ENCODE measurements at places on chromosomes 1 and 21. TPM values are rescaled to one million over a fixed set of nuclear protein-coding genes. Genes with fewer than 3 reads are reported as not detected.

Gene GBP3
- total RNA-seq, result 51.9 TPM

DNA sequence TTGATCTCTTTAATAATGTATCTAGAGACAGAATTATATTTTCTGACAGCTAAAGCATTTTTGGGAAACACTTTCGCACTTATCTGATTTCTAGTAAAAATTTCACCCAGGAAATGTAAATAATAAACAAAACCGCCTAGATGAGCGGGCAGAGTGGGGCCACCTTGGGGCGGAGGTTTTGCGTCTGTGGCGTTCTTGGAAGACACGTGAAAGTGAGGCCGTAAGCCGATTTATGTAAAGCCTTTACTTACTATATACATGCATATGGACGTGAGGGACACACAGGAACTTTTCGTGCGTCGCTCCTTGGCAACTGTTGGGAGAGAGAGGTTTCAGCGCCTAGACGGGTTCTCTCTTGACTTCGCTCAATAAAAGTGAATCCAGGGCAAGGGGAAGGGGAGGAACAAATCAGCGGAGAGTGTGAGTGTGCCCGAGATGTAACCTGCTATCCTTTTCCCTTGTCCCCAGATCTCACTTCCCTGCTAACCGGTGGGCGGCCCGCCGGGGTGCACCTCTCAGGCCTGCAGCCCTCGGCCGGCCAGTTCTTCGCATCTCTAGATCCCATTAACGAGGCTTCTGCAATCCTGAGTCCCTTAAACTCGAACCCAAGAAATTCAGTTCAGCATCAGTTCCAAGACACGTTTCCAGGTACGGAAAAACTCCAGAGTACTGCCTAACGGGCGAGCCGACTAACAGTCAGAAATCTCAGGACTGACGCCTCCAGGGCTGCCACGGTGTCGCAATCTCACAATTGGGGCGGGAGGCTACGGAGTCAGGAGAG is 1.7 kb downstream of the HLX start:
- no peak for DNase-seq

Gene NT5C1A
- not detected for total RNA-seq

Gene PTPN22
- 6.6 TPM for total RNA-seq

Gene APOBEC4
- not detected for total RNA-seq

DNA sequence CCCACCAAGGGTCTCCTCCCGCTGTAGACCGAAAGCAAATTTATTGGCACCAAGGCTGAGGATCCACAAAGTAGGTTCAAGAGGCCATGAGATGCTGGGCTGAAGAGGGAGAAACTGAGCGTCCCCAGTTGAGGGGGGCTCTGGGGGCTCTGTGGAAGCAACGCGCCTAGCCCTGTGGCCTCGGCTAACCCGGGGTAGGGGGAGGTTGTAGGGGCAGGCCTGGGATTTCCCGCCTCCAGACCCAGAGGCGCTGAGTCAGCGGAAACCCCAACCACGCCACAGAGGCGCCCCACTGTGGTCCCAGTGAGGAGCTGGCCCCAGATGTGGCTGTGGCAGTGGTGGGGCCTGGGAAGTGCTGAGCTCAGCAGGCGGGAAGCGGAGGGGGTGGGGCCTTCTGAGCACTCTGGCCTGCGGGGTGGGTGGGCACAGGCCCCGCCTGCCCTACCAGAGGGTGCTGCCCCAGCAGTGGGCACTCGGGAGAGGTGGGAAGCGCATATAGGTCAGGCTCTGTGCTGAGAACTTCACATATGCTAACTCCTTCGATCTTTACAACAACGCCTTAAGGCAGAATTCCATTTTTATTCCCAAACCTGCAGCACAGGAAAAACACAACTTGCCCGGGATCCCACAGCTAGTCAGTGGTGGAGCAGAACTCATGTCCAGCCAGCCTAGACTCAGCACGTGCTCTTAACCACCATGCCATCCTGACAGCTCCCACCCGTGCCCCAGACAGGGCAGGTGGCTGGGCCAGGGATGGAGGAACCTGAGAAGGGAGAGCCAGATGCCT is 1.5 kb upstream of the COL16A1 start:
- peak; percentile 30 for DNase-seq

GRCh38 chr1:5944154-5944842 is 47.9 kb downstream of the NPHP4 start:
- DNase-seq, result no peak

Gene HAO2
- not detected for total RNA-seq

Gene LEMD1
- total RNA-seq, result not detected

- DNase-seq, result no peak
Observed at GRCh38 chr1:156126630-156127534, 12.4 kb downstream of the LMNA start.

DNA sequence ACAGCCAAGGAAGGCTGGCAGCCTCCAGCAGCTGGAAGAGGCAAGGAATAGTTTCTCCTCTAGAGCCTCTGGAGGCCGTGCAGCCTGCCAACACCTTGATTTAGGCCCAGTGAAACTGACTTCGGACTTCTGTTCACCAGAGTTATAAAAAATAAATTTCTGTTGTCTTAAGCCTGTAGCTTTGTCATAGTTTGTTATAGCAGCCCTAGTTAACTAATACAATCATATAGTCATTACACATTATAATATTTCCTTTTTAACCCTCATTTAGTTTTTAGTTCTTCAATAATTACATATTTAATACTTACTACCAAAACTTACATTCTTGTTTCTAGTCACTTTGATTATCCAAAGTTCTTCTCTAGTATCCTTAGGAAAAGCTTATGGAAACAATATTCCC is 20.3 kb downstream of the NOS1AP start:
- no peak for DNase-seq

GRCh38 chr21:35051287-35051818 is 2.3 kb upstream of the RUNX1 start:
- DNase-seq, result peak; percentile 57

DNA sequence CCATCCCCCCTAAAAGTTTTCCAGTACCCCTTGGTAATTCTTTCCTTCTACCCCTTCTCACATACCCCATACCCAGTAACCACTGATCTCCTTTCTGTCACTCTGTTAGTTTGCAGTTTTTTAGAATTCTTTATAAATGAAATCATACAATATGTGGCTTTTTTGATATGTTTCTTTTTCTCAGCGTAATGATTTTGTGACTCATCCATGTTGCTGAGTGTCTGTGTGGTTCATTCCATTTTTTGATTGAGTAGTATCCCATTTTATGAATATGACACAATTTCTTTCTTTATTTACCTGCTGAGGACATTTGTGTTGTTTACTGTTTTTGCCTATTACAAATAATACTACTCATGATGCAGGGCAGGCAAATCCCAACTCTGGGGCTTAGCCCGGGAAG is 1605.3 kb downstream of the BRINP3 start:
- no peak for DNase-seq

Gene TMIGD3
- 20.0 TPM for total RNA-seq

- DNase-seq, result no peak
Observed at GRCh38 chr1:209191262-209191634, 392.3 kb upstream of the CAMK1G start.

DNA sequence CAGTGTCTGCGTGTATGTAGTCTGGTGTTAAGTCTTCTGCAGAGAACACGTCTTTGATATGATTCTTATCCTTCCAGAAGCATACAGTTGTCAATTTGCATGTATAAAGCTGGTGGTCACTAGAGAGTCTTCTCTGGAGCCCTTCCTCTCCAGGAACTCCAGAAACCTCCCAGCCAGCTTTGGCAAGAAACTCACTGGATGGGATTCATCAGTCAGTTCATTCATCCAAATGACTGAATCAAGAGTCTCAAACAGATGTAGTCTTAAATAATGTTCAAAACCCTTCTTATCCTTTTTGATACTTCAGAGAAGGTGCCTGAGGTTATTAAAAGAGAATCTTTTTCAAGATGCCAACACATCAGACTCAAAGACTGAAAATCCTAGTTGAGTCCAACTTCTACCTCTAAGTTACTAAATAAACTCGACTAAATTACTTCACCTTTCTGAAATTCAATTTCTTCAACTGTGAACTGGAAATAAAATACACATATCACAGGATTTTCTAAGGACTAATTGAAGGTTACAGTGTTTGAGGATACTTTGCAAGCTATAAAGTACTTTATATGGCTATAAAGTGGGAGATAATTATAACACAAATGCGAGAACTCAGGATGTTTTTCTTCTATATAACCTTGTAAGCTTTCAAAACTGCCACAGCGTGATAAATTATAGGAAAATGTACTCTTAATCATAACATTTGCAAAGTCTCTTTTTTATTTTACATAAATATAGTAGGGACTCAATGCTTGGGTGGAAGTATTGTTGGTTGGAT is 252.4 kb downstream of the FGGY start:
- DNase-seq, result no peak

Gene NSUN4
- 29.3 TPM for total RNA-seq

GRCh38 chr1:35532497-35533223 is 24.5 kb downstream of the KIAA0319L start:
- DNase-seq, result no peak

DNA sequence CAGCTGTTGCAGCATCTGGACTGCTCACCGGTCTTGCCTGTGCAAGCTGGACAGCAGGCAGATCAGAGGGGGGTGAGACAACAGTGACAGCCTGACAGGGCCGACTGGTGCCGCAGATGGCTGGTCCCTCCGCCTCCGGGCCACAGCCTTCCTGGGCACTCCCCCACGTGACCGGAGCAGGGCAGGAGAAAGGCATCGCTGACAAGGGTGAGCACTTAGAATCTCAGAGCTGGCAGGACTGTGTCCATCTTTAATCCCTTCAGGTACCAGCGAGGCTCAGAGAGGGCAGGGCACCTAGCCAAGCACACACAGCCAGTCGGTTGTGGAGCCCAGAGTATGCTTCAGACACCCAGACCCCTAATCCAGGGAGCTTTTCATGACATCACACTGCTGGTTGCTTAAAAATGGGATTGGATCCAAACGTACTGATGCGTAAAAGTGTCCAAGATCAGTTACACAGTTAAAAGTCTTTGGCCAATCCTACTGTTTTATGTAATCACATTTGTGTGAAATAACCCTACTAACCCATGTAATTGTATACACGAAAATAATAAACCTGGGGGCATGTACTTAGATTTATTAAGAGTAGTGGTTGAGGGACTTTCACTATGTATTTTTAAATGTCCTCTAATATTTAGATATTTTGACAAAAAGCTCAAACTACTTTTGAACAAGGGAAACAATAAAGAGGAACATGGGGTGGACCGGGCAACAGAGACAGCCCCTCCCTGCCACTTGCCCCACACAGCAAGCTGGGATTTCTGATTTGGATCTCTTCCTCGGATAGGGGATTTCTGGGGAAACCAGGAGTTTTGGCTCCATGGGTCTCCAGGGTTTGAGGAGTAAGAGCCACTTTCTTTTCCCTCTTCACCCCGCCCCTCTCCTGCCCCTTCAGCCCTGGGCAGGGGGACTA is 758 bp upstream of the CNTN2 start:
- DNase-seq, result no peak

DNA sequence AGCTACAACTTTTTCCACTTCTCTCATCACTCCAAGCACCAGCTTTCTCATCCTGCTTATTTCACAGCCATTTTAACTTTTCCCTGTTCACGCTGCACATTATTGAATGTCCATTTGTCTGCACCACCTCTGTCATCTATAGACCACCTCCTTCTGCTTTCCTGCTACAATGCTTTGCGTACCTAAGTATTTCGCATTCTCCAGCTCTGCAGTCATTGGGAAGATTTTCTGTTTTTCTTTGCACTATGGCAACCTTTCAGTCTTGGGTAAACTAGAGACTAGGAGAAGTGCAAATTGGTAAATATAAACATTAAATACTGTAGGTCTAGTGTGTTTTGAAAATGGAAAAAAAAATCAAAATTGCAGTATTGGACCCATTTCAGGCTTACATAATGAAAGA is 835 bp downstream of the CCDC30 start:
- DNase-seq, result no peak

DNA sequence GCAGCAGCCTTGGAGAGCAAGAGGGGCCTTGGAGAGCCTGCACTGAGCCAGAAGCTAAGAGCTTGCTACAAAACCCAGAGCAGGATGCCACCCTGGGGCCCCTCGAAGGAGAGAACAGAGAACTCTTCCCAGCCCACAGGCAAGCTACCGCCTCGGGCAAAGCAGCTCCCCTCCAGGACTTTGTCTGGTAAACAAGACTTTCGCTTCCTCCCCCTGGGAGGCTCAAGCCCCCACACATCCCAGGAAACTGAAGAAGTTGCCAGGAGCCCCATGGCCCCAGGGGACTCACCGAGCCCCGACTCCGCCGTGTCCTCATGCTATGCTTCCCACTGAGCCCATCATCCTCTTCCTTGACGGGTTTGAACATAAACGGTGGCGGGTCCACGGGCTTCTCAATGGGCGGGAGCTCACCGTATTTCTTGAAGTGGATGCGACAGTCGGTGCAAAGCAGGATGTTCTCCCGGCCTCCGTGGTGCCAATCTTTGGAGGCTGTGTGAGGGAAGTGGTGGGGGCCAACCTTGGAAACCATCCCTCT is 45.9 kb downstream of the SLC45A1 start:
- DNase-seq, result no peak

- DNase-seq, result no peak
Observed at GRCh38 chr1:65476327-65476726, 55.9 kb downstream of the LEPR start.

Gene TMPRSS15
- total RNA-seq, result not detected

DNA sequence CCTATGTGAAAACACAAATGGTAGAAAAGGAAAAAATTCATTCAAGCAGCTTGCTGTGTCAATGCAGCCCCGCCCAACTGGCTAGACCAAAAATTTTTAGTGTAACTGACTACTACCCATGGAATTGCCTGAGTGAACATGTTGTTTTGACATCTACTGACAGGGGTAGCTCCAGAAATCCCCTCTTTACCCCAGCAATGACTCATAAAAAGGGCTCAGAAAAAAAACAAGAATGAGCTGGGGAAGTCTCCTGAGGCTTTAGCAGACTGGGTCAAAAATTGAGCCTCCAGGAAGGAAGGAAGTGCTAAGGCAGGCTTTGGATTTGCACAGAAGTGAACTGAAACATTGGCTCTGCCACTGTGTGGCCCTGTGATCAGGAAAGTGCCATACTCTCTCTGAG is 24.4 kb upstream of the FGGY start:
- DNase-seq, result no peak

- DNase-seq, result no peak
Observed at GRCh38 chr1:27821761-27822315, 8.7 kb upstream of the PPP1R8 start.

GRCh38 chr21:35603494-35603893 is 456.8 kb downstream of the SETD4 start:
- no peak for DNase-seq

GRCh38 chr1:79364896-79365295 is 358.4 kb upstream of the ADGRL4 start:
- DNase-seq, result no peak

Gene TFF2
- total RNA-seq, result not detected

DNA sequence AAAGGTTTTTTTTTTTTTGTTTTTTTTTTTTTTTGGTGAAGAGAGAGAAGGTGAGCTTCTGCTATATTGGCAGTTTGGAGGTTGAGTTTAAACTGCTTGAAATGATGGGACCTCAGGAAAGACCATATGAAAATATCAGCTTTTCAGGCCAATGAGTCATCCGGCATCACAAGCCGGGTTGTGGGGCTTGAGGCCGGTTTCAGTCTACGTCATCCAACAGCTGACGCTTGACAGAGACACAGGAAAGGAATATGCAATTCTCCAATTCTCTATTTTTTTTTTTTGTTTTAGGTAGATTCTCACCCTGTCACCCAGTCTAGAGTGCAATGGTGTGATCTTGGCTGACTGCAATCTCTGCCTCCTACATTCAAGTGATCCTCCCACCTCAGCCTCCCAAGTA is 52.4 kb downstream of the KCNJ6 start:
- DNase-seq, result no peak
